Lung microvascular endothelial cell (primary cell): ENCODE measurements at places on chromosomes 3 and 15.

DNA sequence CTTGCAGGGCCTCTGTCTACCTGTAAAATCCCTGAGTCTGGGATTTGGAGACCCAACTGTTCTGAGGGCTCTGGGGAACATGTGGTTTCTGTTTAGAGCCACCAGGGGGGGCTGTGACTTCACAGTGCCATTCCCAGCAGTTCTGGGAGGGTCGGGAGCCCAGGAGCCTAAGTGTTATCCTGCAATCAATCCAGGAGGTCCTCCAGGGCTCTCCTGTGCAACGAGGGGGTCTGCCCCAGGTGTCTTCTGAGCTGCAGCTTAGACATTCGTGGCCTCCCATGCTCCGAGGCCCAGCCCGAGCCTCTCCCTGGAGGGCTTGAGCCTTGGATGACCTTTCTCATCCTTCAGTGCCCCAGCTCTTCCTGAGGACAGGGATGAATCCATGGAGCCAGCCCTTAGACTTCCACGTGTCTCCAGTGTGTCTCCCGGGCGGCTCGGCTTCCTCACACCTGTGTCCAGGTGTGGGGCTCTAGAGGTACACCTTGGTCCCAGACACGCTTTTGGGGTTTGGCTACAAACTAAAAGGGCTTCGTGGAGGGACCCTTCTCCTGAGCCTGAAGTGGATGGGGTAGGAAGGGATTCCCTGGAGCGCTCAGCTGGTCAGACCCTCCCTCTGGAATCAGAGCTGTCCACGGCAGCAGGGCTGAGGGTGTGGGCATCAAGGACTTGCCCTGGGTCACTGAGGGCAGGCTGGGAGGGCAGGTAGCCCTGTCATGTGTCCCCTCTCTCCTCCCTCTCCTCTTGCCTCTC, 20.3 kb upstream of the ABTB1 start:
- DNase-seq, result peak; percentile 76

DNA sequence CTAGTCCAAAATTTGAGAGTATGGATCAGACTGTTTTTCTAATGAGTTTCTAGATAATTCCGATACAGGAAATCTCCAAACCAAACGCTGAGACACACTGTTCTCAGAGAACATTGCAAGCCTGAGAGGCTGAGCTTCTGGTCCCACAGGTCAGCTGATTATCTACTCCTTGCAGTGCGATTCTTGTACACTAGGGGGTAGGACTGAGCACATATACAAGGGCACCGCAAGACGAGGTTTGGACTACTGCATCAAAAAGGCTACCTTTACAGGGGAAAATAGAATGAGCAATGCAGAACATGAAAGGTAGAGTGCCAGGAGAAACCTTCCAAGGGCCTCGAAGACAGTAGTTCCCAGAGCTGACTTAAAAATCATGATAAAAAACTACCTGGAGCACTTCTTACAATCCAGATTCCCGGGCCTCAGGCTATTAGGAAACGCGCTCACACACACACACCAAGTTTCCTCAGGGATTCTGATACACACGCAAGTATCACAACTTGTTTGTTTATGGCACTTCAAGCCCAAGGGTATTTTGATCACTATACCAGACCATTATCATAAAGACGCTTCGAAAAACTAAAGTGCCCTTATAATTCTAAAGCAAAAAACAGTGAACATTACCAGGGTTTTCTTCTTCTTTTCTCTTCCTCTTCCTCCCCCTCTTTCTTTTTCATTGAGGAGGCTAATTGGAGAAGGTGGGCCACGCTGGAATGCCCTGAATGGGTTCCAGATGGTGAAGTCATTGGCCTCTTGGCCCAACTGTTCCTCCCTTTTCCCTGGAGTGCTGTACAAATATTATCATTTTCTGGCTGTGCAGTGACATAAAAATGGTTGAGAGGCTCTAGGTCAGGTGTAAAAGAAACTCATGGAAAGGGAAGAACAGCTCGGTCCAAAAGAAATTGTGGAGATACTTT, 61.8 kb downstream of the SLC12A8 start:
- peak; percentile 69 for DNase-seq

GRCh38 chr15:71747128-71748083, 62.9 kb upstream of the NR2E3 start:
- peak; percentile 77 for DNase-seq

GRCh38 chr3:182261041-182261440, 532.3 kb upstream of the ATP11B start:
- no peak for DNase-seq

DNA sequence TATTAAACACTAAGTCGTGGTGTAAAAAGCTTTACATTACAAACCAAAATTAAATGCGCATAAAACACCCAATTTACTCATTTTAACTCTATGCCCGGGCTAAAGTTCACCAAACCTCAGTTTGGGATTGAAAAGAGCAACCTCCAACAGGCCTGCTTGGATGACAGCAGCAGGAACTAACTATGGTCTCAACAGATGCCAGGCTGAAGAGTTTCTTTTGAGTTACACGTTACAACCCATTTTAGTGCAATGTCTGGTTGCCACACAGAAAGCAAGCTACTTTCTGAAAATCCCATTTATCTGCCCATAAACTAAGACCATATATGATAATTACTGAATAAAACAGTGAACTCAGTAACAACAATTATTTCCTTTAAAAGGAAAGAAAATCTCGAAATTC, 2.2 kb downstream of the SATB1 start:
- no peak for DNase-seq

DNA sequence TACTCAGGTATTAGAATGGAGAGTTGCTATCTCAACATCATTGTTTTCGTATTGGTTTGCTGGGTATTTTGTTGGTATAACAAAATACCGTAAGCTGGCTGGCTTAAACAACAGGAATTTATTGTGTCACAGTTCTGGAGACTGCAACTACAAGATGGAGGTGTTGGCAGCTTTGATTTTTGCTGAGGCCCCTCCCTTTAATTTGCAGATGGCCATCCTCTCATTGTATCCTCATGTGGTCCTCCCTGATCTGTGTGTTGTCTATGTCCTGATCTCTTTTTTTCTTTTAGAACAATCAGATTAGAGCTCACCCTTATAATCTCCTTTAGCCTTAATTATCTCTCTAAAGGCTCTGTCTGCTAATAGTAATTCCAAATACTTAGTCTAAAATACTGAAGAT, 299.8 kb upstream of the GOLIM4 start:
- DNase-seq, result no peak

DNA sequence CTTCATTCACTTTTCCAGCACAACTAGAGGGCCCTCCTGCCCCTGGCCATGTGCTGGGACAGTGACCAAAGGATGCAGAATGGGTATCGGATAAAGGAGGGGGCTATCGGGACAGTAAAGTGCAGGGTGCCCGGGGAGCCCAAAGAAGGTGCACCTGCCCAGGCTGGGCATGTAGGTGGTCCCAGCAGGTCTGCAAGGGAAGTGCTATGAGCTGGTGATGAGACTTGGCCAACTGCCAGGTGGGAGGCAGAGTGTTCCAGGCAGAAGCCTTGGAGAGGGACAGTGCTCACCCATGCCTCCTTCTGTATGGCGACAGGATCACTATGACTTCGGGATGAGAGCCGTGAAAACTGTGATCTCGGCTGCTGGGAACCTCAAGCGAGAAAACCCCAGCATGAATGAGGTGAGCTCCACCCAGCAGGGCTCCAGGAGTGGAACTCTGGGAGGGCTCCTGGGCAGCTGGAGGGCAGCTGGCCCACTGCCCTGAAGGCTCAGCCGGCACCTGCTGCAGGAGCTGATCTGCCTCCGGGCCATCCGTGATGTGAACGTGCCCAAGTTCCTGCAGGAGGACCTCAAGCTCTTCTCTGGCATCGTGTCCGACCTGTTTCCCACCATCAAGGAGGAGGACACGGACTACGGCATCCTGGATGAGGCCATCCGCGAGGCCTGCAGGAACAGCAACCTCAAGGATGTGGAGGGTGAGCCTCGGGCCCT, 48.4 kb downstream of the DNAH1 start:
- DNase-seq, result no peak

GRCh38 chr3:33096093-33096868, 665 bp downstream of the GLB1 start:
- DNase-seq, result peak; percentile 52

GRCh38 chr15:40511472-40512133, 40.8 kb downstream of the CHST14 start:
- DNase-seq, result peak; percentile 33

GRCh38 chr3:153026026-153026425, 136.0 kb upstream of the RAP2B start:
- peak; percentile 61 for DNase-seq

DNA sequence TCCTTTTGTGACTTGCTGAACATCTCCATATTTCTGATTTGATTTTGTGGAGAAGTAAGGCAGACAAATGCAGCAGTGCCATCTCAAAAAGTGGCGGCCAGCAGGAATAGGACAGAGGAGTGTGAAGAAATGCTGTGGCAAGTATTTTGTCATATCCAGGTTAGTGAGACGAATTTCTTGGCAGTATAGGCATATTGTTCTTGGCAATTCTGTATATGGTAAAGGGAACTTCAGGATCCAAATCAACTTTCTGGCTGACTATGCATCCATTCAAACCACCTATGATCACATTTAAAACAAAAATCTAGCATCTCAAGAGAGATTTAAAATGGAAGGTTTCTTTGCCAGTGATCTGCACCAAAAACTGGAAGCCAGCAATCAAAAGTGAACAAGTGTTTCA, 228.0 kb downstream of the DTWD1 start:
- DNase-seq, result no peak

DNA sequence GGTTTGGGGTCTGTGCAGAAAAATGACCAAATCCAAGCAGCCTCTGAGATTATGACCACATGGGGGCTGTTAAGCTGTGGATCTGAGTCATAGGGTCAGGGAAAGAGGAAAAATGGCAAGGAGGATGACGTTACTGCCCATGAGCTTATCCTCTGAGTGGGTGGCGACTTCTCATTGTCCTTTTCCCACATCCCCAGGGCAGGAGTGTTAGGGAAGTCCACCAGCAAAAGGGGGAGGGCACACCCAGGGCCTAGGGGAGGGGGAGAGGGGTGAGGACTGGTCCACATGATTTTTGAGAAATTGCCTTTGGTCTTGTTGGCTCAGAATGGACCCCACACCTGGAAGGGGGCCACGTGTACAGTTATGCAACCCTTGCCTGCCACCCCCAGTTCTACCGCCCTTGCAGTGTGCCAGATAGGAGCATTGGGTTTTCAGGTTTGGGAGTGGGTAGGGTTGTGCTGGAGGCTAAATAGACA, 2.6 kb downstream of the CD276 start:
- DNase-seq, result peak; percentile 23

DNA sequence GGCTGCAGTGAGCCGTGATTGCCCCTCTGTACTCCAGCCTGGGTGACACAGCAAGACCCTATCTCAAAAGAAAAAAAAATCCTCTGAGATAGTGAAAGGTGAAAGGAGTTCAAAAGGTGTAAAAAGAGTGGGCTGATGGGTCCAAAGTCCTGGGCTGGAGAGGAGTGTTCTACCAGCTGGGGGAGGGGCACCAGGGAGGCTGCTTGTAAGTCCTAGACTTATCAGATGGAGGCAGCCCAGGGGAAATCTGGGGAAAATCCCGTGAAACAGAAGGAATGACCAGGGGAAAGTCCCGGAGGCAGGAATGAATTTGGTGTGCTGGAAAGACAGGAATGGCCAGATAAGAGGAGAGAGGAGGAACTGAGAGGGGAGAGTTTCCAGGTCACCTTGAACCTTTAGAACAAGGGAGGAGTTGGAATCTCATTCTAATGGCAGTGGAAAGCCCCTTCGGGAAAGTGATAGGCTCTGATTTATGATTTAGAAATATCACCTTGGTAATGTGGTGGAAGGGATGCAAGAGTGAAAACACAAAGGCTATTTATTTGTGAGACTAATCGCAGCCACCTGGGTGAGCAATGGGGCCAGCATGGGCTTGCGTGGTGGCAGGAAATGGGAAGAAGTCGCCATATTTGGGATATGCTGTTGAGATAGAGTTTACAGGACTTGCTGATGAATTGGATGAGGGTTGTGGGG, 23.4 kb upstream of the PPP4R2 start:
- DNase-seq, result peak; percentile 17

GRCh38 chr15:35874260-35874905, 328.4 kb upstream of the DPH6 start:
- DNase-seq, result peak; percentile 93

GRCh38 chr3:76859596-76859995, 180.3 kb upstream of the ROBO2 start:
- DNase-seq, result no peak

GRCh38 chr15:43126356-43126755, 7.0 kb upstream of the TMEM62 start:
- DNase-seq, result no peak

GRCh38 chr3:108171106-108171505, 51.1 kb downstream of the IFT57 start:
- no peak for DNase-seq

DNA sequence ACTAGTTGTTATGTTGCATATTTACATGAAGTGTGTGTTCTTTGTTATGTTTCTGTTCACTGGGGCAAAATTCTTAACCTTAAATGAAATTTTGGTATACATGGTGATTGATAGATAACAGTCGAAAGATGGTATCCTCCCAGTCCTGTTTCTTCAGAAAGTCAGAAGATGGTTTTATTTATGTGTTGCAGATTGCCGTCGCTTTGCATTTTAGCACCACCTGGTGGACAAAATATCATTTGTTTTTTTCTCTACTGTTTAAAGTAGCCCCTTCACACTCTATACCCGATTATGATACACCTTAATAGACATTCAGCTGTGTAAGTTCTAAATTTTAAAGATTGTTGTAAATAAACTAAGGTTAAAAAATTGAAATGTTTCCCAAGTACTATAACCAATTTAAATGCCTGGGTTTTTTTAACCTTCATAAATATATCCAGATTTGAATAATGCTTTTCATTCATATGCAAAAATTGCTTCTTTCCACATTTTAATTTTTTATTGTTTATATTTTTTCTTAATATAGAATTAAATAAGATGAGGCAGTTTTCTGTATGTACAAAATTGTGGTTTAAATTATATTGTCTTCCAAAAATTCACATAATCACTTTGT, 152.2 kb downstream of the ALCAM start:
- DNase-seq, result peak; percentile 66
